ENCODE measurements at places on chromosomes 2 and 18.

DNA sequence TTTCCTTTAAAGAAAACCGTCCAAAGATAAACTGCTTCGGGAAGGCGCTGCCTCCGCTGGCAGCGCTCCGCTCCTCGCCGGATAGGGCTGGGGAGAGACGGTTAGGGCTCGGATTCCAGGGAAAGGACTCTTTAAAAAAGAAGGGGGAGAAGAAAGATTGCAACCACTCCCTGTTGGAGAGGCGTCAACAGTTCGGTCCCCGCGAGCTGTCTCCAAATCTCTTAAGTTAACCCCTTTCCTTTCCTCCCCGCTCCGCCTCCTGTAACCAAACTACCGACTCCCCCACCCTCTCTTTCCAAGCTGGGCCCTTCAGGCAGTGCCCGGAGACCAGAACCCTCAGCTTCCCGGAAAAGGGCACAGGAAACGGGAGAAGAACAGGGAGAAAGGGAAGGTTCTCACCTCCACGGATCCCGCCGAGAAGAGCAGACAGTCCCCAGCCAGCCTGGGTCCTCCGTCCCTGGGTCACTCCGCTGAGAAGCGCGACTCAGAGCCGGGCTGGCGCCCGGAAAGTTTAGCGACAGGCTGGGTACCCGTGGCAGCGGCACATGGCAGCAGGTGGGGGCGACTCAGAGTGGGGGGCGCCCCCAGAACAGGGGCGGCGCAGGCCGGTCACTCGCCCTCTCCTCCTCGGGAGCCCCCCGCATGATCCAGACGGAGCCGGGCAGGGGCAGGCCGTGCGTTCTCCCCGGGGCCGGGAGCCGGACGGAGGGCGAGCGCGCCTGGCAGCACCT is 675 bp downstream of the FZD5 start:
- DNase-seq: peak; percentile 24

GRCh38 chr18:5909125-5909524 is 13.8 kb upstream of the TMEM200C start:
- no peak for DNase-seq

GRCh38 chr18:1998121-1998520 is 573.2 kb downstream of the METTL4 start:
- DNase-seq: no peak

GRCh38 chr2:49616800-49617199 is 462.5 kb upstream of the FSHR start:
- DNase-seq: peak; percentile 55

DNA sequence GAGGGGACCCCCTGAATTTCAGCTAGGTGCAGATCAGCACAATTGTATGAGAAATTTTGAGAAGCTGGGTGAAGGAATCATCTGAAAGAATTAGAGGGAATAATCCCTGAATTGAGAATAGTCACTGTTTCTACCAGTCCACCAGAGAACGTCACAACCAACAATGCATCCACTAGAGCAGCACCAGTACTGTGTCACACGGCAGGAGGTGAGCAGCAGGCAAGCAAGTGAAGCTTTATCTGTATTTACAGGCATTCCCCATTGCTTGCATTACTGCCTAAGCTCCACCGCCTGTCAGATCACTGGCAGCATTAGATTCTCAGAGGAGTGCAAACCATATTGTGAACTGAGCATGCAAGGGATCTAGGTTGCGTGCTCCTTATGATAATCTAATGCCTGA is 40.7 kb downstream of the GDF7 start:
- no peak for DNase-seq

GRCh38 chr18:75880925-75881504 is 453.5 kb upstream of the SMIM21 start:
- no peak for DNase-seq

GRCh38 chr2:15982285-15983044 is 42.1 kb downstream of the MYCN start:
- no peak for DNase-seq

DNA sequence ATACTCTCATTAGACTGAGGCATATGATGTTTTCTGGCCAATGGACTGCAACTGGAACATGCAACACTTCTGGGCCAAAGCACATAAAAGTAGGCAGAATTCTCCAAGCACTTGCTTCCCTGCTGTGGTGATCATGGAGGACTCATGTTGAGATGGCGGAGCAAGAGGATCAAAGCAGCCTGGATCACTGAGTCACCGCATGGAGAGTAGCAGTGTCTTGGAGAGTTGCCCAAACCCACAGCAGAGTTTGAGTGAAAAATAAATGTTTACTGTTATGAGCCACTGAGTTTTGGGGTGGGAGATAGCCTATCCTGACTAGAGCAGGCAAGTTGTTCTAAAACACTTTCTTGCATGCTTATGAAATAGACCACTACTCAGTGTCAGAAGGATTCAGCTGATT is 359.5 kb downstream of the ZNF521 start:
- DNase-seq: no peak

- no peak for DNase-seq
These were observed 230.6 kb downstream of the DOK6 start for GRCh38 chr18:69631281-69631680.

- DNase-seq: no peak
These were observed 542.1 kb downstream of the ADCYAP1 start for GRCh38 chr18:1446765-1447164.

DNA sequence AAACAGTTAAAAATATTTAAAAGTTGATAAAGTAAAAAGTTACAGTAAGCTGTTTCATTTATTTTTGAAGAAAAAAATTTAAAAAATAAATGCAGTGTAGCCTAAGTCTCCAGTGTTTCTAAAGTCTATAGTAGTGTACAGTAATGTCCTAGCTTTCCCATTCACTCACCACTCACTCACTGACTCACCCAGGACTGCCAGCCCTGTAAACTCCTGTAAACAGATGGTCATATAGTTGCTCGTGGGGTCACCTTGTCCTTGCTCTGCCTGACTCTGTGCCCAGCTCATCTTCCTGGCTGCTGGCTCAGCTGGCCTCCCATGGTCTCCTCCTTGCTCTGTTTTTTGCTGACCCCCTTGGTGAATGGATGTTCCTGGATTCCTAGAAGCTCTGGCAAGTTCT is 180.3 kb downstream of the VAPA start:
- DNase-seq: no peak

DNA sequence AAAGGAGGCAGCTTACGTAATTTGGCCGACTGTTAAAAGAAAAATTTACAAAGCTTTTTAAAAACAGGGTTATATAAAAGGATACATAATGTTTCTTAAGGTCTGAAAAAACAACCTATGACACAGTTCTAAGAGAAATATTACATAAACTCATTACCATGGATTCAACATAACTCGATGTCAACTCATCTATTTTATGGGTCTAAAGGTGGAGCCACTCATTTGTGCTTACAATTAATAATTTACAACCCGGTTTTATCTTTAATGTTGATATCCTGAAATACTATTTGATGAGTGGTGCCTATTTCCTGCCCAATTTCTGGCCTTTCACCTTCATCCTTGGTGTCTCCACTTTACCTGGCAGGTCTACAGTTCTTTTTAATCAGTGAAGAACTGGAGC is 15.1 kb downstream of the USP40 start:
- DNase-seq: no peak

GRCh38 chr2:235399895-235400294 is 93.9 kb upstream of the AGAP1 start:
- no peak for DNase-seq

DNA sequence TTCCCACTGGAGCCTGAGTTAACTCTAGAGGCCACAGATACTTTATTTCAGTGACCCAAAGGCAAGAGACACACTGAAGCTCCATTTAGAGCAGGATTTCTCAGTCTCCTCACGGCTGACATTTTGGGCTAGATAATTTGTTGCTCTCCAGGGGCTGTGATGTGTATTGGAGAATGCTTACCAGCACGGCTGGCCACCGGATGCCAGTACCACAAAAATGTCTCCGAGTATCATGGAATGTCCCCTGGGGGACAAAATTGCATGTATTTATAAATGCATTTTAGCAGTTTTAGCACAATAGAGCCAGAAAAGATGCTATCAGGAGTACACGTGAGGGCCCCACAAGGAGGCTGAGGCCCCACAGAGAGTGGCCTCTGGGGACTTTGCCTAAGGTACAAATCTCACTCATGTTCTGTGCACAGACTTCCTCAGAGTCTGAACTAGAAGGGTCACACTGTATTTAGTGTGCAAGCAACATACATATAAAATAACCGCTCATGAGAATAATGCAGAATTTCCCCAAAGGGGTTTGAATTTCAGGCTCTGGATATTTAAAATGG is 20.5 kb upstream of the DCC start:
- no peak for DNase-seq

- no peak for DNase-seq
These were observed 71.2 kb downstream of the MAIP1 start for GRCh38 chr2:200026332-200027230.

GRCh38 chr2:200193791-200194190 is 112.7 kb upstream of the SPATS2L start:
- DNase-seq: peak; percentile 9

GRCh38 chr18:61470031-61470674 is 136.9 kb downstream of the CDH20 start:
- no peak for DNase-seq

GRCh38 chr18:54284981-54285785 is 15.9 kb downstream of the POLI start:
- DNase-seq: no peak

DNA sequence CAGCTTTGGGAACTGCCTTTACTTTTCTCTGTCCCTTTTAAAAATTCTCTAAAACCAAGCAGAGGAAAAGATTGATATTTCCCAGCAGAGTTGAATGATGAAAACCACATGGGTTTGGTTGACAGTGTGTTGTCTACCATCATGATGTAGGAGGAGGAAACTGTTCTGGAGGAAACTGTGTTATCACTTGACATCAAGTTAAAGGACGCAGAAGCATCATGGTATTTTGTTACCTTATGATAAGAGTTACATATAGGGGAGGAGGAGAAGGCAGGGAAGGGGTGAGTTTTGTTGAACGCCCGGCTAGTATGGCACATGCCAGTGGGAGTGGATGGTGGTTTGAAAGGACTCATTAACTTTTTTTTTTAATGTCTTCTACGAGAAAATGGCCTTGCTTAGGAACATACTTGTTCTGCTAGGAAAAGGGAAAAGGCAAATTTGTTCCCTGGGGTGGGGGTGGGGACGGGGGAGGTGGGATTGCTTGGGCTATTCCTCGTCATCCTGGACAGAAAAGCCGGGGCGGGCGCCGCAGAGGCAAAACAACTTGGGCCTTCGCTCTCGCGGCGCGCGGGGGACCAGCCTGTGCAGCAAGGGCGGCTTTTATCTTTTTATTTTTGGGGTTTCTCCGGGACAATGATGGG is 766 bp downstream of the TMEM17 start:
- DNase-seq: no peak

- DNase-seq: no peak
These were observed 207.0 kb downstream of the CYP26B1 start for GRCh38 chr2:71940695-71941094.

DNA sequence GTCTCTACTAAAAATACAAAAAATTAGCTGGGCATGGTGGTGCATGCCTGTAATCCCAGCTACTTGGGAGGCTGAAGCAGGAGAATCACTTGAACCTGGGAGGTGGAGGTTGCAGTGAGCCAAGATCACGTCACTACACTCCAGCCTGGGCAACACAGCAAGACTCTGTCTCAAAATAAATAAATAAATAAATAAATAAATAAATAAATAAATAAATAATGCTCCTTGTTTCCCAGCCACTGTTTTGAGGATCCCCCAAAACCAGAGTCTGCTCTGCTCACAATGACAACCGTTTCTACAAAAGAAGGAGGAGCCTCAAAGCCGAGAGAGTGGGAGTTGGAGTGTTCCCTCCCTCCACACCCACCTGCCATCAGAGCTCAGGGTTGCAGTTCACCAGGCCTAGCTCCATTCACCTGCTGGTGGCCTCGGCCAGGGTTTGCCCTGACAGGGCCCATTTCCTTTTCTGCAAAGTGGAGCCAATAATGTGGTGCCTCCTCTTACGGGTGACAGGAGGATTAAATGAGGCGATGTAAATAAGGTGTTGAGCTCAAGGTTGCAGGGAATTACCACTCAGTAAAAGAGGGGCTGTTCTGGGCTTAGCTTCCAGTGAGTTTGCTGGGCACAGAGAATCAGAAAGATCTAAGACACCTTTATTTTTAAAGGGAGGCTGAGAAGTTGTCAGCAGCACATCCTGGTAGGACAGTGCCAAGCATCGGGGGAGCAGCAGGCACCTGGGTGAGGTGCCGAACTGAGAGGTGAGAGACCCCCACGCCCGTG is 25.5 kb downstream of the CRACDL start:
- DNase-seq: no peak

GRCh38 chr2:219906114-219907010 is 278.9 kb downstream of the SLC4A3 start:
- DNase-seq: no peak

DNA sequence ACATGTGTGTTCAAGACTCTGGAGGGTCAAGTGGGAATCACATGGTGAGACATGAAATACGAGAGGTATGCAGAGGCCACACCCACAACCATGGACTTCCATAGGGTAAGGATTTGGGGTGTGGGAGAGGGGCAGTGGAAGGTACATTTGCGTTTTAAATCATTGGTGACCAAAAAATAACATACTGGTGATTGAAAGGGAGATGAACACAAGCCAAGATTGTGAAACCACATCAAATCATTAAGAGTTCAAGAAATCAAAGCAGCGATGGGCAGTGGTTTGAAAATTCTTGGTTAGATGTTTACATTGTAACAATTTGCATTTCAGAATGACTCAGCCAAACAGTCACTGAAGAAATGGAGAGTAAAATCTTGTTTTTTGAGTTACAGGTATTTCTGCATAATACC is 1.9 kb upstream of the CABYR start:
- no peak for DNase-seq

- DNase-seq: no peak
These were observed 88.3 kb downstream of the RHOB start for GRCh38 chr2:20534913-20535801.

DNA sequence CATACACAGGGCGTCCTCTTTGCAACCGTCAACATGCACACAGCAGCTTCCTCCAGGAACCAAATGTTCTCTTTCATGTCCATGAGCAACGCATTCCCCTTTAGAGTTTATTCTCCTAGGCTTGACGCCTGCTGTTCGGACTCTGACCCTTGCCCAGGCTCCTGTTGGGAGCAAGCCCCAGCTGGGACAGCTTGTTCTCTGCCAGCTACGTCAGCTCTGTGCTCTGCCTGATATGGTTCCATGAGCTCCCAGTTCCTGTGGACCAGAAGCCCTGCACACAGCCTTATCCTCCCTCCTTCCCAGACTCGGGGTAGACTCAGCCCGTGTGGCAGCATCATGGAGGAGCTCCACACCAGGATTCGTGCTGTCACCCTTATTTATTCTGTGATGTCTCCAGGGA is 253.1 kb upstream of the PXDN start:
- no peak for DNase-seq

GRCh38 chr2:215554689-215555498 is 119.0 kb upstream of the FN1 start:
- DNase-seq: no peak

DNA sequence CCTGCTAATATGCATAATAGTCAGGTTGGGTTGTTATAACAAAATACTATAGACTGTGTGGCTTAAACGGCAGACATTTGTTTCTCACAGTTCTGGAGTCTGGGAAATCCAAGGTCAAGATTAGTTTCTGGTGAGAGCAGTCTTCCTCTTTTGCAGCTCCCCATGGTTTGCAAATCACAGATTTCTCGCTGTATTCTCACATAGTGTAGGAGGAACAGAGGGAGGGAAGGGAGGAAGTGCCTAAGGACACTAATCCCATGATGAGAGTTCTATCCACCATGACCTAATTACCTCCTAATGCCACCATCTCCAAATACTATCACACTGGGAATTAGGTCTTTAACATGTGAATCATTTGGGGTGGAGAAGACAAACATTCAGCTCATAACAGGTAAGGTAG is 20.1 kb upstream of the PTH2R start:
- DNase-seq: no peak

Measured in NAMALWA (cell line).